IPS DF 19.7 (cell line): ENCODE measurements at places on chromosomes 7 and 10.

- no peak for DNase-seq
Observed at GRCh38 chr10:110389255-110389654, 84.5 kb upstream of the SMNDC1 start.

GRCh38 chr10:5076615-5077014 is 17.6 kb upstream of the AKR1C3 start:
- no peak for DNase-seq

GRCh38 chr7:93119191-93119905 is 1.6 kb upstream of the SAMD9 start:
- DNase-seq: no peak

DNA sequence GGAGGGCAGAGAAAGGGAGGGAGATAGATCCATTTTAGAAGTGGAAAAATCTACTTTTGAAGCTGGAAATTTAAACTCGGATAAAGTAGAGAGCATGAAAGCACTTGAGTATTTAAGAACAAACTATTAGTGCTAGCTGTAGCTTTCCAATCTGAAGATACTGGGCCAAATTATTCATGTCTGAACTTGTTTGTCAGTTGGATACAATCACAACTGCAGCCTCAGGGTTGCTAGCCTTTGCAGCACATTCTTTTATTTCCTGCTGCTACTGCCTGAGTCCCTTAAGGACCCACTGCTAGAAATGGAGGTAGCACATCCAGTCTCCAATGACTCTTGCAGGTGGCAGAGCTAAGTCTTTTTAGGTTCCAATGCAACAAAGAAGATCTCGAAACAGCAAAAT is 8.3 kb upstream of the SLC25A13 start:
- no peak for DNase-seq

- DNase-seq: no peak
Observed at GRCh38 chr7:40760987-40761386, 626.2 kb downstream of the SUGCT start.

DNA sequence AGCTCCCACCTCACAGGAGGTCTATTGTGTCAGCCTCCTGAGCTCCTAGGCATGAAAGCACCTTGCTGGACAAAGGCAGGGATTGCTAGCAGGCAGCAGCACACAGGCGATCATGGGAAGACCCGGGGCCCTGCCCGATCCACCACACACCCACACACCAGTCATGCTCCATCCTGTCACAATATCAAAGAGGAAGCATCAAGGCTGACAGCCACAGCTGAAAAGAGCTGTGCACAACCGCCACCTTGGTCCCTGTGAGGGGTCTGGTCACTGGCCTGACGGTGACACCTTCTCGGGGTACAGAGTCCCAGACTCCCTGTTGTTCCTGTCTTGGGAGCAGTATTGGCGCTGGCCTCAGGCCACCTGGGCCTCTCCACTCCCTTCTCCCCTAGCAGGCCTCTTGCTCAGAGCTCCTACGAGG is 89.7 kb upstream of the RET start:
- DNase-seq: no peak

GRCh38 chr7:15560968-15561367 is 847 bp downstream of the AGMO start:
- DNase-seq: no peak

DNA sequence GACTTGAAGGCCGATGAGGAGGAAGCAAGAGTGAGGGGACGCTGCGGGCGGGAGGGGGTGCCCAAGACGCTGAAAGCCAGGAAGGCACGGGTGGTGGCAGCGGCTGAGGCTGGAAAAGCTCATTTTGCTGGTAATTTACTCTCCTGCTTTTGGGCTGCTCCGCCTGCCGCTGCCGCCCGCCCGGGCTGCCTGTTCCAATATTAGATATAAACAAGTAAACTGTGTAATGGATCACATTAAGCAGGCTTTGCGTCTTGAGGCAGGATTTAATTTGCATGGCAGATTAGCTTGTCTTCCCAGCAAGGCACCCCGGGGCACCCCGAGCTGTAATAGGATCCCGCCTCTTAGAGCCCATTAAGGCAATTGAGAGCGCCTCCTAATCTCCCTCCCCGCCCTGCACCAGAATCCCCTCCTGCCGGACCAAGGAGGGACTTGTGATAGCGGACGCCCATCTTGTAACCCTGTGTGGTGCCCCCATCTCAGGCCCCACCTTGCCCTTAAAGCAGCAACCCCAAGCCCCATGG is 46.1 kb upstream of the SLF2 start:
- no peak for DNase-seq

- no peak for DNase-seq
Observed at GRCh38 chr10:128068398-128069285, 57.6 kb downstream of the MKI67 start.

GRCh38 chr7:47458057-47458456 is 123.9 kb downstream of the TNS3 start:
- no peak for DNase-seq

DNA sequence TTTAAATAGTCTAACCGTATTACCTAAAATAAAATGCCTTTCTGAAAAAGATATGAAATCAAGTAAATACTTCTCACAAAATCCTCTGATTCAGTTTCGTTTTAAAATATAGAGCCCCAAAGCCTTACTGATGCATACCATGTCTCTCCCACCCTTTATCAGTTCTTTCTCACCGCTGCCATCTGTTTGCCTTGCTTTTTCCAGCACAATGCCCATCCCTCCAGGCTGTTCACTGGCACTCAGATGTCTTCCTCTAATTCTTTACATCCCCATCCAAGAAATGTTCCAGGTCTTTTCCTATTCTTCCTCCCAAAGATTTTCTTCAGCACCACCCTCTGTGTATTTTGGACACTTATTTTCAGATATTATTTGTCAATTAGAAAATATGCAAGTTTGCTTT is 116.5 kb upstream of the LRRN3 start:
- DNase-seq: no peak

DNA sequence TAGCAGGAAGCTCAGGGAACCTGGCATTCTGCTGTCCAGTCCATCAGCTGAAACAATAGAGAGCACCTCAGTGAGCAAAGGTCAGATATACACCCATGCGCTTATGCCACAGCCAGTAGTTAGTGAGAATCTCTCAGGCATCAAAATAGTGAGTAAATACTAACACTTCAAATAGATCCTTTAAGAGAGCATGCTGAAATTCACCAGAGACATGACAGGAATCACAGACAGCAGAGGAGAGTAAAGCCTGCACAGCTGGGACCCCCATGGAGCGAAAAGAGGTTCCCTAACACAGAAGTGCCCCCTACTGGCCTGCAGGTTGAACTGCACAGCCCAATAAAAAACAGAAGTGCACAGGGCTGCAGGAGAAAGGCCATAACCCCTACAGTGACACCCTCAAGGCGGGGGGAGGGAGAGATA is 57.6 kb upstream of the ANTXRL start:
- DNase-seq: no peak

GRCh38 chr10:118704711-118705110 is 50.1 kb downstream of the CACUL1 start:
- DNase-seq: no peak
